ENCODE measurements at places on chromosomes 16 and 17.

DNA sequence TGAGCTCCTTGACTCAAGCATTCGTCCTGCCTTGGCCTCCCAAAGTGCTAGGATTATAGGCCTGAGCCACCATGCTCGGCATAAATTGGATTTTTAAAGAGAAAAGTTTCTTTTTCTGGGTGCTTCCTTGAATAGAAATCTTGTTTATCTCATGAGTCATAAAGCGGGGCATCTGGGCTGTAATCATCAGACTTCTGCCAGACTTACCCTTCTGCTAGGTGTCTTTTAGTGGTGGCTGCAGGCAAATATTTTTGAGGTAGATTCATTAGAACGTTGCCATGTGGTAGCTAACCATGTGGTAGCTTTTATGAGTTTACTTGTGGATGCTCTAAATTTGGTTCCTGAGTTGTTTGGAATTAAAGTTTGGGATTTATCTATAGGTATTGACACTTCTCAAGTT is 13.4 kb downstream of the PGS1 start:
- no peak for DNase-seq

DNA sequence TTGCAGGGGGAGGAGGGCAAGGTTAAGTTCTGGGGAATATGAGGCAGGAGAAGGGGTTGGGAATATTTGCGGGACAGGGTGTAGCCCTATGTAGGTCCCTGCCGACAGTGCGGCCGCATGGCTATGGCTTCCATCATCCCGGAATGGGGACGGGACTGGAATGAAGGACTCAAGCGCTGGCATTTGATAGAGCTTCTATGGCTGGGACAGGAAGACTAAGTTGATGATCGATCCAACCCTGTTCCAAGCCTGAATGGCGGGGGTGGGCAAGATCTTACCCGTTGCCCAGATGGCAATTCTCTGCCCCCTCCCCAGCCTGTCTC is 47.1 kb downstream of the SRCIN1 start:
- DNase-seq = no peak

GRCh38 chr17:62619417-62620155 is 7.9 kb upstream of the MRC2 start:
- DNase-seq = no peak

DNA sequence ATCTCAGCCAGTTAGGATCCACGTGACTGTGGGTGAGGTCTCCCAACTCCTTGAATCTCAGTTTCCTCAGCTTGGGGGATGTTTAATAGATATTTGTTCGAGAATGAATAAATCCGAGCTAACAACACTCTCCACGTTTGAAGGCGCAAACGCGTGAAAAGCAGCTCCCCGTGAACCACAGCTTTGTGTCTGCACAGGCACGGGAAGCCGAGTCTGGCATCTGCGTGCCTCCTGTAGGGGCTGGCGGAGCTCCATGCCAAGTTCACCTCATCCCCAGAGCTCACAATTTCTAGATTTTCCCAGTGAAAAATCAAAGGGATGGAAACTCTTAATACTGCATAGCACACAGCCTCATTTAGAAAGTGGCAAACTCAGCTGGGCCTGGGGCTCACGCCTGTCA is 14.3 kb downstream of the SGSH start:
- no peak for DNase-seq

- no peak for DNase-seq
Measured at GRCh38 chr16:68429076-68429854, 19.0 kb downstream of the SMPD3 start.

DNA sequence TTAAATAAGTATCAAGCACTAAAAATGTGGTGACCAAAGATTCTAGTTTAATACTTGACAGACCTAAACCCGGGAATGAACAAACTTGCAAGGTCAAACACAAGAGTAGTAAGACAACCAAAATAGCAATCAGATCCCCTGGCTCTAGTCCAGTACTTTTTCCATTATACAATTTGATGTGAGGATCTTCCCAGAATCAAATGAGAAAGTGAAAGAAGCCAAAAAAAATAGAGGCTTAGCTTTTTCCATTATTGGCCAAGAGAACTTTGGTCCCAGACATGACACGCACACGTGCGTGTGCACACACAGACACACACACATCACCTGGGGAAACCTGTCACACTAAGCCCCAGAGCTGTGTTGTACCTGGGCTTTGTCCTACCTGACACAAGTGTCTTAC is 300.6 kb upstream of the CDH5 start:
- DNase-seq = no peak

- no peak for DNase-seq
Measured at GRCh38 chr17:63798572-63799106, 24.7 kb downstream of the DDX42 start.

GRCh38 chr16:57995721-57996405 is 4.6 kb downstream of the ZNF319 start:
- no peak for DNase-seq

DNA sequence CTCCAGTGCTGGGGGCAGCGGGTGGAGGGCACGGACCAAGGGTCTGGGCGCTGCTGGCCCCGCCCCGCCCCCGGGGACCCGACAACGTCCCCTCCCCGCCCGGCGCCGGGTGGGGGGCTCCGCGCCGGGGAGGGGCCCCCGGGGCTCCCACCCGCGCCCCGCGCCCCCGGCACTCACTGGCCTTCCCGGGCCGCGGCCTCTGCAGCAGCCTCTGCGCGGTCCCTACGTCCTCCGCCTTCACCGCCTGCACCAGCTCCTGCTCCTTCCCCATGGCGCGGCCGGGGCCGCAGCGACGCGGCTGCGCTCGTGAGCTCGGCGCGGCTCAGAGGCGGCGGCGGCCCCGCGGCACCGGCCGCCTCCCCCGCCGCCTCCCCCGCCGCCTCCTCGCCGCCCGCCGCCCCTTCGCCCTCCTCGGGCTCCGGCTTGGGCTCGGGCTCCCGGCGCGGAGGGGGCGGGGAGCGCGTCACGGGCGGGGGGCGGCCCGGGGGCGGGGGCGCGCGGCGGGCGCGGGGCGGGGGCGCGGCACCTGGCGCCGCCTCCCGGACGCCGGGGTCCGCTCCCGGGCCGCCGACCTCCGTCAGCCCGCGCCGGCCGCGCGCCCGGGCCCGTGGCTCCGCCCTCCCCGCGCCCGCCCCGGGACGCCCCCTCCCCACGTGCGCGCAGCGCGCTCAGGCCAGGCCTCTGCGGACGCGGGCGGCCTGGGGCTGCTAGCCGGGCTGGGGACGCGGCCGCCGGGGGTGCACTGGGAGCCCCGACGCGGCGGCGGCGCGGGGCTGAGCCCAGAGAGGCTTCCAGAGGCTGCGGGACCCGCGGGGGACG is at the start of gene CASKIN1:
Gene CASKIN1 (minus strand): TSS at position 444 of the 819 bp plus-strand sequence. CDS start 173 bp downstream, at position 271.
- no peak for DNase-seq

- DNase-seq = no peak
Measured at GRCh38 chr17:67481808-67482207, 104.7 kb downstream of the PITPNC1 start.

DNA sequence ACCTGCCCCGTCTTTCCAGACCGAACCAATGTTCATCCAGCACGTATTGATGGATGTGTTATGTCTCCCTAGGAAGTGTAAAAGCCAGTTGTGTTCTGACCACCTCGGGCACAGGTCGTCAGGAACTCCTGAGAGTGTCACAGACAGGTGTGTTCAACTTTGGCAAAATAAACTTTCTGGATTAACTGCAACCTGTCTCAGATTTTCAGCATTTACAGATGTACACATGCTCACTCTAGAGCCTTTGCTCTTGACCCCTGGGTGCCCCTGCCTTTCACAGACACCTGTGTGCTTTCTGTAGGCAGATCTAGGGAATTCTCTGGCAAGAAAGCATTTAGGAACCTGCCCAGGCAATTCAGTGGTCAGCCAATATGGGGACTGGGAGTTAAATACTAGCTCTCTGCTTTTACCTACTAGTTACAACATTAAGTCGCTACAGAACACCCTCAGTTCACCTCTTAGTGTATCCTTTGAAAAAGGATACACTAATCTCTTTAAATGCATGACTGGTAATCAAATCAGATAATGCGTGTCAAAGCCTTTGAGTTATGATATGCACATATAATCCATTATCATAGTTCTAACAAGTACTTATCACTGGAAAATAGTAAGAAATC is 188.9 kb downstream of the CPPED1 start:
- no peak for DNase-seq

DNA sequence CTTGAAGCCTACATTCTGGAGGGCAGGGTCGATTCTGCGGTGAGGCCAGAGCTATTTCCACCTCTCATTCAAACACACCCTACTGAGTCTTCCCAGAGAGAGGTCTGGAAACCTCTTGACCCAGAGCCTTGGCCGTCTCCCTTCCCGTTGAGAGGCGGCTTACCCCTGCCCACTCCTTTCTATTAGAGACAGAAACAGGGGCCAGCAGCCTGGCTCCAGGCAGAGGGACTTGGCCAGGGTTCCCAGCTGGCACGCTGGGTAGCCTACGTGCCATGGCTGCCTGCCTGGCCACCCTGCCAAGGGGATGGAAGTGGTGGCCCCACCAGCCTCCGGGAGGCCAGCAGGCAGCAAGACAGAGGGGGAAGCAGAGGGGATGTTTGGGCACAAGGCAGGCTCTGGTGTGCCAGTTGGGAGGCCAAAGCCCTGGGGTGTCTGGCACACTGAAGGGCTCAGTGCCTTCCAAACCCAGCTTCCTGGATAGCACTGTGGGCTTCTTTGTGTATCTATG is 6.0 kb downstream of the STAC2 start:
- DNase-seq = peak; percentile 63

- no peak for DNase-seq
Measured at GRCh38 chr16:57235128-57236021, 9.7 kb upstream of the ARL2BP start.

- no peak for DNase-seq
Measured at GRCh38 chr17:31158746-31159377, 64.1 kb downstream of the NF1 start.

DNA sequence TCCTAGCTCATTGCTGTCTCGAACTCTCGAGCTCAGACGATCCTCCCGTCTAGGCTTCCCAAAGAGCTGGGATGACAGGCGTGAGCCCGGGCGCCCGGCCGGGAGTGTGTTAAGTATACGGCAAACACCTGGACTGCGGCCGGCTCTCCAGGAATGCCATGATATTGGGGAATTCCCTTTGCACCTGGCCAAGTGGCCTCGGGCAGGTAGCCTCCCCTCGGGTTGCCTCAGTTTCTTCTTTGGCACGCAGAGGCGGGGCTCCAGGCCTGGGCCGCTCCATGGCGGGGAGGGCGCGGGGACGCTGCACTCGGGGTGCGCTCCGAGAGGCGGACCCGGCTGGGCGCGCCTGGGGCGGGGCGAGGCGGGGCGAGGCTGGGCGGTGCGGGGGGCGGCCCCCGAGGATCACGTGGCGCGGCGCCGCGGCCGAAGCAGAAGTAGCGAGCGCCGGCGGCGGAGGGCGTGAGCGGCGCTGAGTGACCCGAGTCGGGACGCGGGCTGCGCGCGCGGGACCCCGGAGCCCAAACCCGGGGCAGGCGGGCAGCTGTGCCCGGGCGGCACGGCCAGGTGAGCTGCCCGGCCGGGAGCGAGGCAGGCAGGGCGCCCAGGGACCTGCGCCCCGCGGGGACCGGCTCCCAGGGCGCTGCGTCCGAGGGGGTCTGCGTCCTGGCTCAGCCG is at the start of gene PLCG2:
Gene PLCG2 (plus strand): TSS at position 431 of the 675 bp plus-strand sequence. CDS start 6,699 bp downstream, outside the sequence.
- DNase-seq = peak; percentile 11

DNA sequence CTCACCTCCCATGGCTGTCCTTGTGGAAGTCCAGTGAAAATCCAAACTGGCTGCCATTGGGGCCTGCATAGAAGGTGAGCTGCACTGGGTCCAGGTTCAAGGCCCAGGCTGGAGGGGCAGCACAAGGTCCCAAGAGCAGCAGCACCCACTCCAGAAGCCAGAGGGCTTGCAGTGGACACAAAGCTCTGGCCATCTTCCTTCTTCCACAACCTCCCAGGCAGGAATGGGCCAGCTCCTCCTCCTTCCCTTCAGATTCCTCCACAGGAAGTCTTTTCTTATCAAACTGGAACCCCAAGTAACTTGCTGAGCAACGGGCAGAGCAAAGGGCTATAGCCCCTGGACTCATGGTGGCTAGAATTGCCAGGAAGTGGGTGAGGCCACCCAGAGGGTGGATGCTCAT is at the start of gene ITGA2B:
Gene ITGA2B (minus strand): TSS at position 369 of the 400 bp plus-strand sequence. CDS start 176 bp downstream, at position 193.
- DNase-seq = no peak

DNA sequence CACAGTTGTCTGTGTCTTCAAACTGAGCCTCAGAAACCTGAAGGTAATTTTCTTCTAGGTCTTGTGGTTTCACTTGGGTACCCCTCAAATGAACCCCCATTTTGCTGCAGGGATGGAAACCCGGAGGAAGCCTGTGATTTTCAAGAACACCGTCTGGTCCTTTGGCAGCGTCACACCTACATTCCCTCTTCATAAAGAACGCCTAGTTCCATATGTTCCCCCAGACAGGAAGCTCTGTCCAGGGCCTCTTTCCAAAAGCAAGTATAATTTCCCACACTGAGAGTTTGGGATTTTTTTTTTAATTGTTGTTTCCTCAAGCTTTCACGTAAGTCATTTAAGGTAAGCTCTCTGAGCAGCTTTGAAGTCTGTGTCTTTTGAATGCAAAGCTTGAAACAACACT is 515.0 kb downstream of the TMEM114 start:
- no peak for DNase-seq

GRCh38 chr16:59274141-59274540 is 540.0 kb upstream of the GOT2 start:
- no peak for DNase-seq

- DNase-seq = no peak
Measured at GRCh38 chr17:17549732-17550366, 41.7 kb downstream of the PEMT start.

- DNase-seq = no peak
Measured at GRCh38 chr17:63475491-63476412, 1.1 kb upstream of the ACE start.

GRCh38 chr16:84839956-84840355 is 20.2 kb downstream of the CRISPLD2 start:
- DNase-seq = no peak

DNA sequence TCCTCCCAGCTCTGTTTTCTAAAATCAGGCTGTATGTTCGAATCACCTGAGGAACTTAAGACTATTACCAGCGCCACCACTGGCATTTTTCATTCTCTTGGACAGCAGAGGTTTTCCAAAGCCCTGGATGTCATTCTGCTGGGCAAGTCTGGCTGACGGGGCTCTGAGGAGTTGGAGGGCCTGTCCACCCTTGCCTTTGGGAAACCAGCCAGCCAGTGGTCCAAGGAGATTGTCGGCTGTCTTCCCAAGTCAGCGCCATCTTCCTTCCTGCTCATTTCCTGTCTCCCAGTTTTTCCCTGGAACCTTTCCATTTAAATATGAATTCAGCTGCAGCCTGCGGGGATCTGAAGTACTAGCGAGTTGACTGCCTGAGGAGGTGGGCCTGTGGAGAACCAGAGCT is 258.3 kb downstream of the PRKCA start:
- no peak for DNase-seq

DNA sequence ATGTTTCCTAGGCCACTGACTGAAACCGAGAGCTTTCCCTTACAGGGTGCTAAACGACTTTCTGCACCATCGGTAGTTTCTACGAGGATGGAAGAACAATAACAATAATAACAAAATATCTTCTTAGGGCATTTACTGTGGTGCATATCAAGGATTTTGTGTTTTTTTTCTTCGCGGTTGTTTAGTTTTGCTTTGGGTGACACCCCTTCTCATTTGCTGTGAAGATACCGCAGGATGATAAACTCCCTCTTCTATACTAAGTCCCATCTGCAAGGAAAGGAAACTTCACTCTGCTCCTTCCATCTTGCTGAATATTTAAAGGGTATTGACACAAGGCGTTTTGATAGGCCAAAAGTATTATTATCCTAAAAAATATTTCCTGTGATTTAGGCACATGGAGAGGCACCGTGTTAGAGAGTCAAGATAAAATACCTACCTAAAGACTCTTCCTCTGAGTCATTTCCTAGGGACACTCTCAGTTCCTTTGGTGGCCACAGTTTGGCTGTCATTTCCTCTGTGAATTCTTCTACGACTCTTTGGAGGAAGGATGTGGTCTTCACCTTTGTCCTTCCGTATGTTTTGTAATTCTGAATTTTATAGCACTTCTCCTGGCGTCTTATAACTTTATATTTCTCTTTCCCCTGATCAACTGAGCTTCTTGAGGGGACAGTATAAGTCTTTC is 318.8 kb downstream of the CDH13 start:
- no peak for DNase-seq

Measured in hypothalamus (tissue), 51 donors.